ENCODE measurements at places on chromosomes 7 and 10.

DNA sequence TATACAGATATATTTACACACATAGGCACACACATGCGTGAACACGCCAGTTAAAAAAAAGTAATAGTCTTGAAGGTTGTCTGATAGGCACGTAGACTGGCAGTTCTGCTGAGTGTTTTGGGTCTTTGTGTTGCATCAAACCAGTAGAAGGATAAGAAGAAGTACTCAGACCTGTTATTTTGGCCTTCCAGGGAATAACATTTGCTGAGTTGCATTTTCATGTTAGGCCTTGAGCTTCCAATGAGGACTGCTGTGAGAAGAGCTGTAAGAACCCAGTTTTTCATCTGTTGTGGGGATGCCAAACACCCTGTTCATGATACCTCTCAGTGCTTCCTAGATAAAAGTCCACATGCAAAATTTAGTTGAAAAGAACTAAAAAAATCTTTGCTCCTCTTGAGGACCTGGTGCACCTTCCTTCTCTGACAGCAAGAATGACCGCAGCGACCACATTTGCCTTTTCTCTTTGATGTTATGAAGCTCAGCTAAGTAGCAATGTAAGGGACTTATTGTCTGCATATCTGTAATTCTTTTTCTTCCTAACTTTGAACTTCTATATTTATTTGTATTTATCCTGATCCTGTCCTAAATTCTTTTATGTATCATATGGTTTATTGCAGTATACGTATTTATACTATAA, 27.2 kb downstream of the HIPK2 start:
- DNase-seq, result no peak

GRCh38 chr10:126170776-126171175, 217.5 kb downstream of the ADAM12 start:
- no peak for DNase-seq

DNA sequence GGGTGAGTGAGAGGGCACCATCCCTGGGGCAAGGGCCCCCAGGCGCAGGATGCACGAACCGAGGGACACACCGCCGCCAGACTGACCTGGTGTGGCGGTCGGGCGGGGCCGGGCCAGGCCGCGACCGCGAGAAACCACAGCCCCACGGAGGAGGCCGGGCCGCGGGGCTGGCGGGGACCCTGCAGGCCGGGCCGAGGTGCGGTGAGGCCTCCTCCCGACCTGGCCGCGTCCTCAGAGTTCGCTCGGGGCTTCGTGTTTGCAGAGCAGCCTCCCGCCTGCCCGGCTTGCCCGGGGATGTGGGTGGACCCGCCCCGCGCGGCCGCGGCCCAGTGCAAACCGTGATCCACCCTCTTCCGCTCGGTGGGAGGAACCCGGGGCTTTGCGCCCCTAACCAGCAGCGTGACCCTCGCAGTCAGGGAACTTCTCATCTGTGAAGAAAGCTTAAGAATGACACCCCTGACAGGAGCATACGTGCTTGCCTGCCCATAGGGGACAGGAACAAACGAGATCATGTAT, 20.6 kb upstream of the HOXA13 start:
- DNase-seq, result no peak

DNA sequence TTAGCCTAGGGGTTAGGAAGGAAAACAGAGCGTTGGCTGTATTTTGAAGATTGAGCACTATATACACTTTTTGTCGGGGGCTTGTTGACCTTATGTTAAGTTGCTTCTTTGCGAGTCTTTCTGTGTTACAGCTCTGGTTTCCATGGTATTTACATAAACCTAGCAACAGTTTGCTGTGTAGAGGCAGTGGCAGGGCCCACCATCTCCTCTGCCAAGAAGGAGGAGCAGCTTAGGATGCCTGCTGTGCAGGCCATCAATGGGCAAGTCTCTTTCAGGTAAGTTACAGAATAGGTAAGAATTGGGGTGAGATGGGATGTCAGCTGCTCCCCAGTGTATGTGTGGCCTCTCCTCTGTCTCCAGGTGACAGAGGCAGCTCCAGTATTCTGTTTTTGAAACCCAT, 485.5 kb downstream of the LRMDA start:
- DNase-seq, result no peak

GRCh38 chr7:113209449-113210203, 91.3 kb upstream of the SMIM30 start:
- DNase-seq, result no peak

GRCh38 chr7:124255041-124255655, 222.3 kb upstream of the TMEM229A start:
- no peak for DNase-seq

- no peak for DNase-seq
These were observed 83.5 kb downstream of the TNS3 start for GRCh38 chr7:47498229-47499056.
